Hypothalamus (tissue), 51 donors: ENCODE measurements at places on chromosomes 4 and X.

GRCh38 chr4:80180743-80181142 lies 16.6 kb upstream of the PRDM8 start:
- no peak for DNase-seq

GRCh38 chr4:75698963-75699228 lies 25.5 kb upstream of the USO1 start:
- DNase-seq: no peak

GRCh38 chrX:70454441-70455365 lies 10.1 kb downstream of the DLG3 start:
- no peak for DNase-seq

DNA sequence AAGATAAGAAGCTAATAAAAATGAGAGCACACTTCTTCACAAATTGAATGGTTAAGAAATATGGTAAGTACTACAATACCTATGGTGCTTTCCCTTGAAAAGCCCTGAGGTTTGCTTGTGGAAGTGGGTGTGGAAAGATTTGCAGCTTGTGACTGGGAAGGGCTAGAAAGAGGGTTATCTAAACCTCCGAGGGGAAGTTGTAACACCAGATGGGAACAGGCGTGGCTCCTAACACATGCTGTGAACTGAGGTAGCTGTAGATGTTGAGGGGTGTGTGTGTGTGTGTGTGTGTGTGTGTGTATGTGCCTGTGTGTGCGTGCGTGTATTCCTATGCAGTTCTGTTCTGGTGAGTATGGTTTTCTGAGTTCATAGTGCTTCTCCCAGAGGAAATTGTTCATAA lies 21.5 kb downstream of the FRMPD4 start:
- DNase-seq: no peak

DNA sequence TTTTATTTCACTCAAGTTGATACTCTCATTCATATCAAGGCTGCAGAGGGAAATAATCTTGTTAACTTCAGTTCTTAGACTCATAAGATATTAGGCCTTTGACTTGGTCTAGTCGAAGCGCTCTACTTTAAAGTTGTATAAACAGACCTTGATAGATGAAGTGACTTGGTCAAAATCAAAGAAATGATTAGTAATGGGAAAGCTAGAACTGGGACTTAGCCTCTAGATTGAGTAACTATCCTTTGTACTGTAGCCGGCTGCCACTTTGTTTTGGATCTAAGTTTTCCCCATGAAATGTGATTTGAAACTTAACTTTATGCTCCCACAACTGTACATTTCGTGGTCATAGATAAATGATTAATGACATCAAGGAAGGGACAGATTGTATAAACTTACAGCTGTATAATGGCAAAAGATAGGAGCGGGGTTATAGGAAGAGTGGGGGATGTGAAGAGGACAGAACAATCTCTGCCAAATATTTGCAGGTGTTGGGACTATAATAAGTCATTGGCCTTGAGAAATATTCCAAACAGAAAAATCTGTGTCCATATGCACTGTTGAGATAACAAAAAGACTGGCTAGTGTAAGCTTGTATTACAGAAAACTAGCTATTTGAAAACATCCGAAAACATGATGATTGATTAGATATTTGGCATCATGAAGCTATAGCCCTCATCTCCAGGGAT lies 17.2 kb downstream of the MID2 start:
- no peak for DNase-seq

DNA sequence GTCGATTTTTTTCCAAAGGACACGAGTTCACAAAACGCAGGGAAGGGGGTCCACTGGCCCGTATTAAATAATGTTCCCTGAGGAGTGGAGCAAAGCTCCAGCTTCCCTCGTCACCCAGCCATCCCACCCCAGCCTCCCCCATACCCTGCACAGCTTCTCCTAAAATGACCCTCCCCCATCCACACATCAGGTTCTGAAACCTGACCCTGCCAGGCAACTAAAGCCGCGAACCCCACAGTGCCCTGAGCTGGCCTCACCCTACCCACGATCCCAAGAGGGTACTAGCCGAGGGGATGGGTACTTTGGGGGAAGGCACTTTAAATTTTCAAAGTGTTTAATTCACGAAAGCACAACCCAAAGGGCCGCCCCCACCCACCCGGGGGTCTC lies 634 bp downstream of the APOO start:
- DNase-seq: no peak

- no peak for DNase-seq
These were observed 200.2 kb downstream of the CPEB2 start for GRCh38 chr4:15202481-15202880.

DNA sequence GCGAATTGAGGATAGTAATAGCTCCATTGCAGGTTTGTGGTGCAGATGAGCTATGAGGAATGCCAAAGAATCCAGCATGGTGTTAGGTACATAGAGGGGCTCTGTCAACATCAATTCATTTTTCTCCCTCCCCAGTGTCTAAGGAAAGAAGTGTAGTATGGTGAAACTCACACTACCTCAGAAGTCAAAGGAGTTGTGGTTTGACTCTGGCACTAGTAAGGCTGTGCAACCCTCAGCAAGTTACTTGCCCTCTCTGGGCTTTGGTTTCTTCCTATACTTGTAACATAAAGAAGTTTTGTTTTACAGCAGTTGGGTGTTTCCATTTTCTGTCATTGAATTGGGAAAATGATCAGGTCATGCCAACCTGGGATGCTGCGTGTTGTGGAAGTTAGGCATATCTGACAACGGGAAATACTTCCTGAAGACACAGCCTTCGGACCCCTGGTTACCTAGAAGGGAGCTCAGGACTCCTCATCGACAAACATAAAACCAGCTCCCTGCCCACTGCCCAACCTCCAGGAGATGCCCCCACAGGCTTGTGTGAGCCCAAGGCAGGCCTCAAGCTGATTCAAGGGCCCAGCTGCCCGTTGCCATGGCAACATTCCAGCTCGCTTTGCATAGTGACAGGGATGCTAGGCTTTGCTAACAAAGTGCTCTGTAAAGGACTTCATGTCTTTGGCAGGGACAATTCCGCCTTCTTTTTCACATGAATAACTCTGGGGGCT lies 71.4 kb downstream of the RTL5 start:
- peak; percentile 75 for DNase-seq

- DNase-seq: no peak
These were observed 33.4 kb downstream of the TAPT1 start for GRCh38 chr4:16192631-16193518.

DNA sequence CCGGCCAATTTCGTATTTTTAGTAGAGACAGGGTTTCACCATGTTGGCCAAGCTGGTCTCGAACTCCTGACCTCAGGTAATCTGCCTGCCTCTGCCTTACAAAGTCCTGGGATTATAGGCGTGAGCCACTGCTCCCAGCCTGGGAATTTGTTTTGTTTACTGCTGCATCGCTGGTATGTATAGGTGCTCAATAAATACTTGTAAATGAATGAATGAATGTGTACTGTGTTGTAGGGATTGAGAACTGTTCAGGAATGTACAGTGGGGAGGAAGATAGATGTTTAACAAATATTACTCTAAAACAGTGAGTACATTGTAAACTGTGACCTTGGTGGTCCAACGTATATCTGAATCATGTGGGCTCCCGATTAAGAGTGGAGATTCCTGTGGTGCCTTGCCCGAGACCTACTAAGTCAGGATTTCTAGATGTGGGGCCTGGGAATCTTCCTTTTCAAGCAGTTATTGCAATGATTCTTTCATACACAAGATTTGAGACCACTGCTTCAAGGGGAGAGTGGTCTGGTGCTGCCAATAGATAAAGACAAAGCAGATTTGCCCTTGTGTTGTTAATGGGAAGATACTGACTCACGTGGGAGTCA lies 41.0 kb downstream of the WWC2 start:
- DNase-seq: no peak

DNA sequence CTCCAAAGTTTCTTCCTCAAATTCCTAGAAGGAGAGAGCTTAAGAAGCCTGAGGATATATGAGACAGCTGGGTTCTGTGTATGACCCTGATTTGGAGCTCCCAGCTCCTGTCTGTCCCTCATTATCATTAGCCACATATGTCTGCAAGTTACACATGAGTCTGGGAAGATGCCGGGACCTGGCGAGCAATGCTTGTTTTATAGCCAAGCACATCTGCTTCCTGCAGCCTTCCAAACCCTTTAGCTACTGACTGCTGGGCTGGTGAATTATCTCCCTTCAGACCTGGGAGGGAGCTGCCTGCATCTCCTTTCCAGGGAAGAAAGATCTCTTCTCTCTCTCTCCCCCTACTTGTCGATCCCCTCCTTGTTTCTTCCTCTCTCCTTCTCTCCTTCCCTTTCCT lies 556.7 kb upstream of the BOD1L1 start:
- no peak for DNase-seq

- no peak for DNase-seq
These were observed 23.5 kb downstream of the SPCS3 start for GRCh38 chr4:176343286-176343685.

- DNase-seq: no peak
These were observed 48.5 kb downstream of the ZNF141 start for GRCh38 chr4:385934-386707.

- DNase-seq: no peak
These were observed 338.4 kb downstream of the NR3C2 start for GRCh38 chr4:148103597-148104355.

GRCh38 chr4:67725981-67726380 lies 25.0 kb upstream of the UBA6 start:
- DNase-seq: no peak

DNA sequence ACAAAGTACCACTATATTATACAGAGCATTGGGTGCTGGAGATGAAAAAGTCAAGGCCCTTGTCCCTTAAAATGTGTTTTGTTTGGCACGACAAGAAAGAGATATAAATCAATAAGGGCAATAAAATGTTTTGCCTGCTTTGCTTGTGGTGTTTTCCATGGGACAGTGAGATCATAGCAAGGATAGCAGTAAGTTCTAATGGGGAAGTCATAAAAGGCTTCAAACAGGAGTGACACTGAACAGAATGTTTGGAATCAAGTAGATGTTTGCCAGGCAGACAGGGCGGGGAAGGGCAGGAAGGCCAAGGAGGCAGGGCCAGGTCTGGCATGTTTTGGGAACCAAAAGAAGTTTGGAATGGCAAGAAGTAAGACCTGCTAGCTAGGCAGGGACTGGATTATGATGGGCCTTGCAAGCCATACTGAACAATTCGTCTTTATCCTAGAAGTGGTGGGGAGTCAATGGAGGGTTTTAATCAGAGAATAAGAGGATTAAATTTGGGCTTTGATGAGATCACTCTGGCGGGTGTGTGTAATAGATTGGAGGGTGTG lies 16.4 kb downstream of the FGF2 start:
- DNase-seq: no peak
